ENCODE measurements at places on chromosomes 12 and 14.

GRCh38 chr14:101823066-101823465 lies 61.6 kb downstream of the PPP2R5C start:
- DNase-seq, result peak; percentile 50

GRCh38 chr14:51653079-51653774 lies 1.5 kb downstream of the FRMD6 start:
- DNase-seq, result no peak

GRCh38 chr14:45810152-45810872 lies 557.3 kb upstream of the MIS18BP1 start:
- DNase-seq, result no peak

GRCh38 chr12:12725956-12726554 lies 8.9 kb downstream of the CDKN1B start:
- no peak for DNase-seq

GRCh38 chr14:76024211-76024907 lies 38.8 kb downstream of the IFT43 start:
- DNase-seq, result no peak

- no peak for DNase-seq
Observed at GRCh38 chr12:48002414-48002730, 1.9 kb downstream of the COL2A1 start.

DNA sequence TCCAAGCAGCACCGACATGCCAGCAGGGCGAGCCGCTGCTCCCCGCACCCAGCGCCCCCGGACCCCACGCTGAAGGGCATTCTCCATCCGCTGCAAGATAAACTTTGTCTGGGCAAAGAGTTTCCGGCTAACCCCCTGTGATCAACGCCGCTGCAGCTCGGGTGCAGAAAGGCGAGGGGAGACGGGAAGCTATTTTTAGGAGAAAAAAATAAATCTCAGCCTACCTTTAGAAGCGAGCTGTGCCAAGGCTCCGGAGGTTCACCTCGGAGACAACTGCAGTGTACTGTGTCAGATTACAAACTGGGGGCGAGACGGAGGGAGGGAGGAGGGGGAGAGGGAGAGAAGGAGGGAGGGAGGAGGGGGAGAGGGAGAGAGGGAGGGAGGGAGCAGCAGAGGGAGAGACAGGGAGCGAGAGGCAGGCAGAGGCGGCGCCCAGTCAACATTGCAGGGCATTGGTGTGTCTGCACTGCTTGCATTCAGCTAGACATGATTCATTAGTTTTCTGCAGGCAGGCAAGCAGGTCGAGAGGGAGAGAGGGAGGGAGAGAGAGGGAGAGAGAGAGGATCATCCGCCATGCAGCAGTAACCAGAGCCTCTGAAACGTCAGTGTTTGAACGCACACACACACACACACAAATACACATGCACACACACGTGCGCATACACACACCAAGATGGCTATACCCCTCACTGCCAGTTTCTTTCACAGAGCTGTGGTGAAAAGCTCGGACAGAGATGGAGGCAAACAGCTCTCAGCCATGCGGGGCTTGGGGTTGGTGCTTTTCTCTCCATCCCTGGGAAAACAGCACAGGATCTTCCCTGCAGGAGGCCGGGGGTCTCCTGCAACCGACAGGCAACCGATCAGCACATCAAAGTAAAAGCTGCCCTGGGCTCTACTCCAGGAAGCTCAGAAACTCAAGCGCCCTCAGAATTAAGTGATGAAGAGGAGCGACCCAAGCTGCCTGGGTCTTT lies at the start of gene RIMBP2:
RIMBP2 (minus strand) TSS at position 302 of the 971 bp plus-strand sequence. CDS start 237,286 bp downstream, outside the sequence.
- DNase-seq, result no peak

- no peak for DNase-seq
Observed at GRCh38 chr12:3550839-3551238, 59.8 kb downstream of the PRMT8 start.

- DNase-seq, result no peak
Observed at GRCh38 chr12:7144414-7145120, 14.4 kb downstream of the CLSTN3 start.

DNA sequence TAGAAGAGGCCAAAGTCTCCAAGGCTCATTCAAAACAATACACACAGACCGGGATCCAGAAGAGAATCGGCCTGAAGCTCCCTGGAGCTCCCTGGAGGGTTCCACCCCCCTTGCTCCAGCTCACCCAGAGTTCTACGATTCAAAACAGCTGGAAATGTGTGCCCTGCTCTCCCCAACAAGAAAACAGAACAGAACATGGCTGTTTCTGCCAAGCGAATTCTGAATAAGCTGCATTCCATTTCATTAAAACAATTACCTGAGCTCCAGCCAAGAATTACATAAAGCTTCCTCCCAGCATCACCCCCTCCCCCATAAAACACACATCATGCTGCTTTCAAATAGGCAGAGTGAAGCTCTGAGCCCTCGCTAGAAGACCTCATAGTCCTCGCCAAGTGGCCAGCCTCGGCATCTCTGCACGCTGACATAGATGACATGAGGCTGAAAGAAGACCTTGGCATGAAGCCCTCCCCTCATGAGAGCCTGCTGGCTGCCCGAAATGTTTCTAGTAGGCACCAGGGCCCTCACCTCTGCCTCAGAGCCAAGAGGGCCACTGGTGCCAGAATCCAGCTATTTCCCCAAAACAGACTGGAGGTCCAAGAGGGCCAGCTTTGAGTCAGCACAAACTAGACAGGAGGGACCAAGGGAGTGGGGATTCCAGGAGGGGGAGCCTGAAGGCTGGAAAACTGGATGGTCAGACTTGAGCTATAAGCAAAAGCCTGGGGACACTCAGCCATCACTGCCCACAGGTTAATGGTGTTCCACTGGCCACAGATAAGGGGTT lies 8.3 kb downstream of the PXN start:
- no peak for DNase-seq

DNA sequence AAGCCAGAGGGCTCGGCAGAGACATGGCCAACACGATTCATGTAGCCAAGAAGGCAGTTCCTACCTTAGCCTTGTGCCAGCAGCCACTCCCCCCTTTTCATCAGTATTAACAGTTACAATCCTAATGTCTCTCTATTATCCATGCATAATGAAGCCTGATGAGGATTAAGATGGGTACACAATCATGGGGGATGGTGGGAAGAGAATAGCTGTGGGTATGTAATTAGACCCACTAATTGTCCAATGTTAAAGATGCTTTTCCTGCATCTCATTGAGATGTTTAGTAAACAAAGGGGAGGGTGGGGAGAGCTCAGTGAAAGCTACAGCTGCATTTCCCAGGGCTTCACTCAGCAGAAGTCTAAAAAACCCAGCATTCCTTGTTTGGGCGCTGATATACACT lies 70.4 kb upstream of the CMKLR1 start:
- no peak for DNase-seq

Data from effector memory CD8-positive, alpha-beta T cell (primary cell).